ENCODE measurements at places on chromosomes 4 and X.

GRCh38 chr4:168797194-168797593 lies 212.9 kb downstream of the CBR4 start:
- DNase-seq = no peak

DNA sequence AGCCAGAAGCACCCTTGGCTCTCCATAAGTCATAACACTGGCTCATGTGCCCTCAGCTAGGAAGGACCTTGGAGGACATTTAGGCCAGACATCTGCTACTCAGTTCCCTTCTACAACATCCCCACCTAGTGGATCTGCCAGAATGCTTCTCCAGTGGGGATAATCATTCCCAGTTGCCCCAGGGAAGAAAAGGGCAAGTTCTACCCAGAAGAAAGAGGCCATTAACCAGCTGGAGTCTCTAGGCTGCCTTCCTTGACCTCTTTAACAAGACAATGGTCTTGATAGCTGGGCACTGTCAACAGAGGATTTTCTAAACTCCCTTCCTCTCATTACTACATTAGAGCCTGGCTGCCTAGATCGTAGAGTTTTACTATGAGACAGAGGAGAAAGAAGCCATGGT lies 42.0 kb downstream of the LGI2 start:
- no peak for DNase-seq

DNA sequence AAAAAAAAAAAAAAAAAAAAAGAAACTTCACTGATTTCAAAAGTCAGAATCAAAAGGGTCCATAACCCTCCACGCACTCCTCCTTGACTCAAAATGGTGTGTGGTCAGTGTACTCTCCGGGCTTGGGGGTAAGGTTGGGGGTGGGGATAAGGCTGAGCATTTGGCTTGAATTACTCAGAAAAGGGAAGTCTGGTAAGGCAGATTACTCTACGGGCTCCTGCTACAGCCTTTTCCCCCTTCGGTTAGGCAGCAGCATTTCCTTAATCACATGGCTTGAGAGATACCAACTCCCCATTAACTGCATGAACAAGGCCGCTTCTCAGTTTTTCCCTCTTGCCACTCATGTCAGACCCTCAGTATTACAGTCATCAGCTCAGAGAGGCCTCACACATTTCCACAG lies 135.4 kb upstream of the DUSP21 start:
- no peak for DNase-seq

DNA sequence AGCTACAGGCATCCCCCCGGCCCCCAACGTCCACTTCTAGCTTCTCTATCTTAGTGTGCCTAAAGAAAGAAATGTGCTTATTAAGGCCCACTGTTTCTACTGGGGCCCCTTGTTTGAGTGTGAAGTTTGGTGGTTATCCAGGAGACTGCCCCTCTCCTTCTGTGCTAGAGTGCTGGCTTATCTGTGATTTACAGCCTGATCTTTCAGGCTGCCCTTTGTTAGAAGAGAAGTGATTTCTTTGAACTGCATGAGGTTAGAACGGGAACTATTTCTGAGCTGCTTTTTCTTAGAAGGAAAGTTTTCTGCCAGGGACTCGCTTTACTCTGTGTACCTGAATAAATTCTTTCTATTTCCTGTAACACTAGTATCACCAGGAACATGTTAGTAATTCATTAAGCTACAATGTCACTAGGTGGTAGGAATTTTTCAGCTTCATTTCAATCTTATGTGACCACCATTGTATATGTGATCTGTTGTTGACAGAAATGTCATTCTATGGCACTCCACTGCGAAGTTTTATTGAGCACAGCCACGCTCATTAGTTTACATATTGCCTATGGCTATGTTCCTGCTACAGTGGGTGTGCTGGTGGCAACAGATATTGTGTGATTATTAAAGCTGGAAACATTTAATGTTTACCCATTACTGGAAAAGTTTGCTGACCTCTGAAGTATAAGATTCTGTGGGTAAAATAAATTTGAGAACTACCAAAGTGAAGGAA lies 193.8 kb upstream of the CXorf51B start:
- DNase-seq = no peak

- no peak for DNase-seq
Measured at GRCh38 chr4:62168681-62169080, 968.6 kb downstream of the ADGRL3 start.

GRCh38 chr4:76485450-76485849 lies 50.4 kb downstream of the SHROOM3 start:
- no peak for DNase-seq

DNA sequence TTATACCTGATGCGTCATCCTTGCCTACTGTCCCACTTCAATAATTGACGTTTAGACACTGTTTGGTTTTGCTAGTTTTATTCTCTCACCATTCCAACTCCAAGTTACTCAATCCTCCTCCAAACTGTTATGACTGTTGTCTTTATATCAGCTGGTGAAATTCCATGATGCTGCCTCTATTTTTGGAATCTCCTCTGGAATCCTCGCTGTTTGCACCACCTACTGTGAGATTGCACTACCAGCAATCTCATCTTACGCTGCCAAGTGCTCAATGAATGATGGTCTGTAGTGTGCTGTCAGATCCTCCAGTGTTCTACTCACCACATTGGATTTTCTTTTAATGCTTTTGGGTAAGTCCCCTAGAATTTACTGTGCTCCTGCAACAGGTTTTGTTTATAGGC lies 13.2 kb upstream of the PCDH18 start:
- no peak for DNase-seq

GRCh38 chrX:129040124-129040523 lies 483.2 kb downstream of the SMARCA1 start:
- no peak for DNase-seq
